Thoracic aorta (tissue), 2 donors: ENCODE measurements at places on chromosomes 1 and 21. TPM values are rescaled to one million over a fixed set of nuclear protein-coding genes. Genes with fewer than 3 reads are reported as not detected.

GRCh38 chr1:21820597-21821232, 8.7 kb downstream of the LDLRAD2 start:
- H3K36me3 ChIP-seq = peaks cover 33% of the 10 kb centered on the region
- no peak for DNase-seq
- no peak overlapping the region for H3K4me3 ChIP-seq
- no peaks in the 10 kb centered on the region for H3K27me3 ChIP-seq
- no peaks in the 10 kb centered on the region for H3K4me1 ChIP-seq

DNA sequence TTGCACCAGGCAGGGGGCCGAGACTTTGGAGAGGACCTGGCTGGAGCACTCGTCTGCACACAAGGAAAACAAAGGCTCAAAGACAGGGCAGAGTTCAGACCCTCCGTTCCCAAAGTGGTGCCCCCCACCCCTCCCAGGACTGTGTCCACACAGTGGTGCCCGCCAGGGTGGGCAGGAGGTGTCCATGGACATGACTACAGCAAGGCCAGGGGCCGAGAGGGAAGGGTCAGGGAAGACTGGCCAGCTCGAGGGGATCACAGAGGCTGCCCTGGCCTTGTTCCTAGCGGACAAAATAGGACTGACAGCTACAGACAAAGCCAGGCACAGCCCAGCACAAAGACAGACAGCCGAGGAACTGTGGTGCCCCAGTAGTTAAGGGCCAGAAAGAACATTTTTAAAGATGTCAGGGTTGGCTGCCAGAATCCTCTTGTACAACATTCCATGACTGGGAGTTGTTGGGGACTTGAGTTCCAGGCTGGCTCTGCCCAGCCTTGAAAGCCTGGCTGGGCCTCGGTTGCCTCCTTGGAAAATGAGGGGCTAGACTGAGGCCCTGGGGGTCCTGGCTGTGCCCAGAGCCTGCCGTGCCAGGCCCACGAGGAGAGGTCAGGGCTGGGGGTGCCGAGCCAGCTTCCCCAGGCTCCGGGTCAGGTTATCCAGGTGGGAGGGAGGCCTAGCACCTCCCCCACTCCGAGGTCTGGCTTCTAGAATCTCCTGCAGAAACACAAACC, 63.7 kb downstream of the SLX9 start:
- H3K4me1 ChIP-seq = peaks cover 25% of the 10 kb centered on the region
- H3K27ac ChIP-seq = peak overlapping the region; percentile 92
- no peaks in the 10 kb centered on the region for H3K27me3 ChIP-seq
- DNase-seq = no peak
- H3K36me3 ChIP-seq = no peaks in the 10 kb centered on the region

DNA sequence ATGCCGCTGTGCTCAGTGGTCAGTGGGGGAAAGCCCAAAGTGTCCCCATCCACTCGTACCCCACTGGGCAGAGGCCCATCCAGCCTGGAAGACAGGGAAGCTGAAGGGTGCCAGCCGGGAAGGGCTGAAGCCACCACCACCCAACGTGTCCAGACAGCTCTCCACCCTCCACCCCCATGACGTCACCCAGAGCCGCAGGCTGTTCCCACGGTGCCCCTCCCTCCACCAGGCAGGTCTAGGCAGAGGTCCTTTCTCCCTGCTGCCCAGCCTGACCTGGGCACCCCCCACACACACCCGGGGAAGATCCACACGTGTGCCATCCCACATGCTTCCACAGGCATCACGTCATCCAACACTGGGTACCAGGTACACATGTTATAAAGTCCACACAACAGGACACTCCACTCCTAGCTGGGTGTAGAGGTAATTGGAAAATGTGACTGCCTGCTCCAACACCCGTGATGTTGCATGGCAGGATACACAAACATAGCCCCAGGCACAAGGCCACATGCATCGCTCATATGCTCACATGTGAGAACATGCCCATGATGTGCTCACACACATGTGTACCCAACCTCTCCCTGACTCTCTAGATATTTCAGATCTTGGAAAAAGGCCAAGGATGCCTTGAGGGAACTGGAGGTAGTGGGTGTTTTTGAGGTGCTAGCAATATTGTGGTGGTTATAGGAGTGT, 5.1 kb upstream of the ARHGAP30 start:
- DNase-seq = no peak
- no peaks in the 10 kb centered on the region for H3K27me3 ChIP-seq
- no peaks in the 10 kb centered on the region for H3K4me1 ChIP-seq
- no peaks in the 10 kb centered on the region for H3K36me3 ChIP-seq
- no peak overlapping the region for H3K4me3 ChIP-seq

DNA sequence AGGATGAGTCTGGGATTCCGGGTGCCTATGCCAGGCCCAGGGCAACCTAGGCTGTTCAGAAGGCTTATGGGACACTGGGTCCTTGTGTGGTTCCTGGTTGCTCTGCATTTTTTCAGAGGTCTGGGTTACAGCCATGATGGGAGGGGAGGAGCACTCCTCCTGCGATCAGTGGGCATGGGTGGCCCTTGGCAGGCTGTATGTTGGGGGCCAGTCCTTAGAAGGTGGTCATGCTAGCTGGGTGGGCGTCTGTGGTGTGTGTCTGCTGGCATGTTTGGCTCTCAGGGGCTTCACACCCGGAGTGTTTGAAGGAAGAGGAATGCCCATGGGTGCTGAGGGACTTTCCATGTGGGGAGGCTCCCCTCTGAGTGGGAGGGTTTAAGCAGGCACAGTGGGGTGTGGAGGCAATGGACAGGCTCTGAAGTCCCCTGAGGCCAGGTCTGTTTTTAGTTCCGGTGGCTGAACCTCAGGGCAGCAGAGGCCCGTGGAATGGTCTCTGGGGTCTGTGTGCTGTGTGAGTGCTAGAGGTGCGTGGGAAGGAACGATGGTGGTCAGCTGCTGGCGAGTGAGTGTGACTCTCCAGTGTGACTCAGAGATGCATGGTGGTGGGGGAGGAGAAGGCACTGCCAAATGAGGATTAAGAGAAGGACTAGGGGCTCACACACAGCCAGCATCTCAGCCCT, 25.3 kb downstream of the CACNA1E start:
- H3K27ac ChIP-seq = no peak overlapping the region
- no peak overlapping the region for H3K4me3 ChIP-seq
- H3K36me3 ChIP-seq = no peaks in the 10 kb centered on the region
- H3K27me3 ChIP-seq = no peaks in the 10 kb centered on the region

DNA sequence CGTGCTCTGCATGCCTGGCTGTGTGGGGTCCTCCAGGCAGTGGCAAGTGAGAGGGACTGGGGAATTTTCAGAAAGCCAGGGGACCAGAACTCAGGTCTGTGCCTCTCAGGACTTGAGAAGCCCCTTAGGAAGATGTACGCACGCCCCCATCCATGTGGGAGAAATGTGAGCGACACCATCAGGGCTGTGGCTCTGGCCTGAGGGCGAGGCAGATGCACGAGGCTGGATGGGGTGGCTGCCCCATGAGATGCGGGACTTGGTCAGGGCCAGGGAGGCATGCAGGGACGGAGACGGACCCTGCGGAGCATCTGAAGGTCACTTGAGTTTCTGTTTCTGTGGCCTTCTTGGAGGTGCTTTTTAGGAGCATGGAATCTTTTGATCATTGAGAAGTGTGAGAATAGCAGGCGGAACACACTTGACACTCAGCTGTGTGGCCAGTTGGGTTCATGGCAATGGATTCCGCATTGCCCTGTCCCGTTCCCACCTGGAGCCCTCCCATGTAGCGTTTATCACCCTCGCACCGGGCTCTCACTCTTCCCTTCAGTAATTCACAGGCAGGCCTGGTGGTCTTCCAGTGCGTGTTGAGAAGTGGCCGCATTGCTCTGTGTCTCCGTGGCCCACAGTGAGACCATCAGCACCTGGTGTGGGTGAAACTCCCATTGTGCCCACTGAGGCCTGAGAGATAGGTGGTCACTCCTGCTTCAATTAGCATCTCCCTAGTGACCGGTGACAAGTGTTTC, 30.7 kb upstream of the ACTRT2 start:
- H3K4me3 ChIP-seq = no peak overlapping the region
- H3K27ac ChIP-seq = no peak overlapping the region
- DNase-seq = no peak
- H3K4me1 ChIP-seq = no peaks in the 10 kb centered on the region
- no peaks in the 10 kb centered on the region for H3K36me3 ChIP-seq

DNA sequence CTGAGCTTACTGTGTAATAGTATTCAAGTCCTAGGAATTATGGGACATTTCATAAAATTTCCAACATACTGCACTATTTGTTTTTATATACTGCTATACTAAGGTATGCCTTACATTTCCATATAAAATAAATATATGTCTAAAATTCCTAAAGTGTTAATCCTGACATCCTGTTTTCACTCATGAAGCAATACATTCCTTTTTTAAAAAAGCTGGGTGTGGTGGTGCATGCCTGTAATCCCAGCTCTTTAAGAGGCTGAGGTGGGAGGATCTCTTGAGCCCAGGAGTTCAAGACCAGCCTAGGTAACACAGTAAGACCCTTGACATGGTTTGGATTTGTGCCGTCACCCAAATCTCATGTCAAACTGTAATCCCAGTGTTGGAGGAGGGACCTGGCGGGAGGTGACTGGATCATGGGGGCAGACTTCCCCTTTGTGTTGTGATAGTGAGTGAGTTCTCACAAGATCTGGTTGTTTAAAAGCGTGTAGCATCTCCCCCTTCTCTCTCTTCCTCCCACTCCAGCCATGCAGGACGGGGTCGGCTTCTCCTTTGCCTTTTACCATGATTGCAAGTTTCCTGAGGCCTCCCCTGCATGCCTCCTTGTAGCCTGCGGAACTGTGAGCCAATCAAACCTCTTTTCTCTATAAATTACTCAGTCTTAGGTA, 5.8 kb downstream of the CDC42BPA start:
- no peaks in the 10 kb centered on the region for H3K36me3 ChIP-seq
- DNase-seq = no peak
- H3K4me3 ChIP-seq = no peak overlapping the region
- H3K4me1 ChIP-seq = peaks cover 18% of the 10 kb centered on the region
- H3K27ac ChIP-seq = no peak overlapping the region

DNA sequence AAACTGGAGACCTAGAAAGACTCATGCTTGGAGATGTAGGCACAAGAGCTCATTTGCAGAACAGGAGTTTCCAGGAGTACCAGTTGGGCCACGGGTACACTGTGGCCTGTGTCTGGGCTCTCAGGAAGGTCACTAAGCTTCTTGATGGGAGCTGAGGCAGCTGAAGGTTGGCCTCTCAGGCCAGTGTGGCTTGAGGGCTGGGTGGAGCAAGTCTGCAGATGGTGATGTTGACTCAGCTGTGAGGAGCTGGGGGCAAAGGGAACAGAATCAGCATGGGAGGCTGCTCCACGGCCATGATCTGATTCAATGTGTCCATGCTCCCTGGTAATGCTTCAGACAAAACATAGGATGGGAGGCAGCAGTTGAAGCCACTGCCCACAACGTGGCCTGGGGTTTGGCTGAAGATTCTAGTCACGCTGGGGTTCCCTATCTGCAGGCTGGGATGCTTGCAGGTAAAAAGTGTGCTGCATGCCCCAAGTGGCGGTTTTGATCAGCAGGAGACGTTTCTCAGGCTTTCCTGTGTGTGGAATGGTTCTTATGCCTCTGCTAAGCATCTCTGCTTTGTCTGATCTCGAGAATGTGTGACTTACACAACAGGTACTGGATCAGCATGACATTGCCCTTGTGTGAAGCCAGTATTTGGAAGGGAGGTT, 15.4 kb upstream of the TENT5C start:
- H3K4me3 ChIP-seq = no peak overlapping the region
- no peaks in the 10 kb centered on the region for H3K36me3 ChIP-seq
- no peak overlapping the region for H3K27ac ChIP-seq
- no peaks in the 10 kb centered on the region for H3K27me3 ChIP-seq

DNA sequence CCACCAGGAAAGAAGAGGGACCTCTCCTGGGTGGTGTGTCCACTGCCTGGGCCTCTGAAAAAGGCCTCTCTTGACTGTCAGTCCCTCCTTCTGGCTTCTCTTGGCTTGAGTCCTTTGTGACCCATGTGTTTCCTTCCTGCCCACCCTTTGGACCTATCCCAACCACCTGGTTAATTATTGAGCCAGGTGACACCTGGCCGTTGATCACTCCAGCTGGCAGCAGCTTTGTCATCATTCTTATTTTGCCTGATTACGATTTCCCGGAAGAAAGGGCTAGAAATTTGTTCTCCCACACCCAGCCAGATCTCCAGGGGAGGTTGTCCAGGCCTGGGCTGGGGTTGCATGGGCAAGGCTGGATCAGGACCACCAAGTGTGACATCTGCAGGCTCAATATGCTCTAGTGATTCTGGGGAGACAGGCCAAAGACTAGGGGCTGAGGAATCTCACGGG, 24.8 kb downstream of the CSF1 start:
- H3K4me1 ChIP-seq = peaks cover 8% of the 10 kb centered on the region
- H3K4me3 ChIP-seq = no peak overlapping the region
- no peaks in the 10 kb centered on the region for H3K27me3 ChIP-seq
- no peaks in the 10 kb centered on the region for H3K36me3 ChIP-seq

GRCh38 chr1:198497326-198498102, 43.0 kb downstream of the ATP6V1G3 start:
- H3K36me3 ChIP-seq = no peaks in the 10 kb centered on the region
- no peaks in the 10 kb centered on the region for H3K27me3 ChIP-seq
- no peaks in the 10 kb centered on the region for H3K4me1 ChIP-seq
- no peak for DNase-seq

- no peaks in the 10 kb centered on the region for H3K36me3 ChIP-seq
- no peak for DNase-seq
- peak overlapping the region; percentile 87 for H3K27ac ChIP-seq
- no peak overlapping the region for H3K4me3 ChIP-seq
- peaks cover 31% of the 10 kb centered on the region for H3K4me1 ChIP-seq
These were observed 16.2 kb upstream of the RGS1 start for GRCh38 chr1:192559115-192560006.

DNA sequence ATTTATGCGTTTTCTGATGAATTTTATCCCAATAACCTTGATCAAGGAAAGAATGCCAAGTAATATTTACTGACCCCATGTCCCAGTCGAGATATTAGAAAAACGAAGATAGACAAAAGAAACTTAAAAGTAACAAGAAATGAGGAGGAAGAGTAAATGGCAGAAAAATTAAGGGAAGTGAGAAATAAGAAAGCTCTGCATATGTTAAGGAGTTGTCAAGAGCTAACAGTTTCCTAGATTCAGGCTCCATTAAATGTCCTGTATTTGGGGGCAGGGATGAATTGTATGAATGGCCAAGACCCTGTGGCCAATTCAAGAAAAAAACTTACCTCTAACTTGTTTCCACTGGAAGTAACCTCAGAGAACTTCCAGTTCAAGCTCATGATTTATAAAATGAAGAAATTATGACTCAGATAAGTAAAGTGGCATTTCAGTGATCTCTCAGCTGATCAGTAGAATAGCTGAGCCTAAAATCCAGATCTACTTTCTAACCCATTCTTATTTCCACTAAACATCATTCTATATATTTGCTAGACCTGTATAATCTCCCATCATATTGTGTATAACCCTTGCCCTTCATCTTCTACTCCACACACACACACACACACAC, 73.2 kb downstream of the ZC3H11B start:
- H3K27me3 ChIP-seq = no peaks in the 10 kb centered on the region
- H3K36me3 ChIP-seq = no peaks in the 10 kb centered on the region
- no peak overlapping the region for H3K27ac ChIP-seq
- DNase-seq = no peak
- H3K4me1 ChIP-seq = no peaks in the 10 kb centered on the region

The COL24A1 gene
- total RNA-seq = 2.8 TPM

The NGF gene
- total RNA-seq = 25.7 TPM

The CRYBG2 gene
- not detected for total RNA-seq

The TMPRSS15 gene
- not detected for total RNA-seq

The BACE2 gene
- total RNA-seq = 129 TPM

The ENAH gene
- total RNA-seq = 111 TPM
